ENCODE measurements at places on chromosomes 16 and 17. TPM values are rescaled to one million over a fixed set of nuclear protein-coding genes. Genes with fewer than 3 reads are reported as not detected.
A peak's percentile ranks its signal among the peaks of the same experiment; 100 is the strongest.

- no peak for DNase-seq
- peaks cover 11% of the 10 kb centered on the region for H3K27me3 ChIP-seq
- no peaks in the 10 kb centered on the region for H3K4me1 ChIP-seq
- no peak overlapping the region for H3K27ac ChIP-seq
These were observed 6.8 kb upstream of the ZP2 start for GRCh38 chr16:21218153-21218552.

DNA sequence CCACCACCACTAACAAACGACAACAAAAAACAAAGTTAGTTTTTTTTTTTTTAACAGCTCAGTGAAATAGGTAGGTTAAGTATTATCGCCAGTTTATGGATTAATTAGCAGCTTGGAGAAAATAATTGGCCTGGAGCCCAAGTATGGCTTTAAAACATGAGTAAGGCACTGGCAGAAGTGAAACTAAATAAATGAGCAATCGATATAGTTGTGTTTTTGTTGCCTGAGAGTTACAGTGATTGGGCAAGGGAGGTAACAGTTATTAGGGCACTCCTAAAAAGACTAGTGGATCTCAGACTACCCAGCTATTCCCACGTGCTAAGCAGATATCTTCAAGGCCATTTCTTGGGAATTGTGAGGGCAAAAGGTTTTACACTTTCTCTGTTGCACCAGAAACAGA, 2.4 kb downstream of the MLKL start:
- H3K27me3 ChIP-seq: no peaks in the 10 kb centered on the region
- no peak overlapping the region for H3K4me3 ChIP-seq
- 0 out of 2 replicates have a peak, but pooled peaks cover 1% of the 10 kb centered on the region for H3K36me3 ChIP-seq
- no peak overlapping the region for H3K27ac ChIP-seq
- DNase-seq: peak; percentile 8

Gene ADGRG3
- not detected for polyA plus RNA-seq

Gene HOXB2
- polyA plus RNA-seq: 33.8 TPM

Gene MYOCD
- polyA plus RNA-seq: 10.6 TPM

GRCh38 chr17:78343543-78344201, 16.2 kb downstream of the SOCS3 start:
- no peak for DNase-seq
- no peaks in the 10 kb centered on the region for H3K36me3 ChIP-seq
- H3K27ac ChIP-seq: peak overlapping the region; percentile 99
- no peaks in the 10 kb centered on the region for H3K27me3 ChIP-seq
- peaks cover 25% of the 10 kb centered on the region for H3K4me1 ChIP-seq

Gene OTOP2
- not detected for polyA plus RNA-seq

- H3K27me3 ChIP-seq: no peaks in the 10 kb centered on the region
- H3K4me1 ChIP-seq: no peaks in the 10 kb centered on the region
- H3K36me3 ChIP-seq: no peaks in the 10 kb centered on the region
These were observed 5.9 kb downstream of the CLEC19A start for GRCh38 chr16:19291475-19291874.

GRCh38 chr17:81403671-81404534, 8.6 kb downstream of the BAHCC1 start:
- peaks cover 35% of the 10 kb centered on the region for H3K4me1 ChIP-seq
- no peaks in the 10 kb centered on the region for H3K27me3 ChIP-seq
- peaks cover 2% of the 10 kb centered on the region for H3K36me3 ChIP-seq

GRCh38 chr17:83086907-83087787, 7.7 kb downstream of the METRNL start:
- DNase-seq: no peak
- H3K27ac ChIP-seq: no peak overlapping the region
- no peak overlapping the region for H3K4me3 ChIP-seq
- H3K4me1 ChIP-seq: peaks cover 45% of the 10 kb centered on the region

Gene NUPR1
- polyA plus RNA-seq: 27.9 TPM

GRCh38 chr16:2964475-2965336, 631 bp downstream of the KREMEN2 start:
- H3K4me1 ChIP-seq: peaks cover 5% of the 10 kb centered on the region
- DNase-seq: no peak
- no peak overlapping the region for H3K4me3 ChIP-seq
- H3K27me3 ChIP-seq: peaks cover 55% of the 10 kb centered on the region

GRCh38 chr17:83064021-83064731, 15.2 kb upstream of the METRNL start:
- H3K27me3 ChIP-seq: peaks cover 5% of the 10 kb centered on the region
- no peak overlapping the region for H3K4me3 ChIP-seq
- H3K36me3 ChIP-seq: no peaks in the 10 kb centered on the region
- H3K4me1 ChIP-seq: no peaks in the 10 kb centered on the region

GRCh38 chr17:10631048-10631700, 25.9 kb downstream of the MYH3 start:
- no peaks in the 10 kb centered on the region for H3K4me1 ChIP-seq
- no peak overlapping the region for H3K27ac ChIP-seq
- H3K27me3 ChIP-seq: no peaks in the 10 kb centered on the region
- no peaks in the 10 kb centered on the region for H3K36me3 ChIP-seq
- DNase-seq: peak; percentile 10

GRCh38 chr17:34926661-34927060, 34.6 kb downstream of the CCT6B start:
- DNase-seq: no peak
- H3K27me3 ChIP-seq: no peaks in the 10 kb centered on the region
- H3K27ac ChIP-seq: no peak overlapping the region
- no peak overlapping the region for H3K4me3 ChIP-seq
- no peaks in the 10 kb centered on the region for H3K36me3 ChIP-seq

DNA sequence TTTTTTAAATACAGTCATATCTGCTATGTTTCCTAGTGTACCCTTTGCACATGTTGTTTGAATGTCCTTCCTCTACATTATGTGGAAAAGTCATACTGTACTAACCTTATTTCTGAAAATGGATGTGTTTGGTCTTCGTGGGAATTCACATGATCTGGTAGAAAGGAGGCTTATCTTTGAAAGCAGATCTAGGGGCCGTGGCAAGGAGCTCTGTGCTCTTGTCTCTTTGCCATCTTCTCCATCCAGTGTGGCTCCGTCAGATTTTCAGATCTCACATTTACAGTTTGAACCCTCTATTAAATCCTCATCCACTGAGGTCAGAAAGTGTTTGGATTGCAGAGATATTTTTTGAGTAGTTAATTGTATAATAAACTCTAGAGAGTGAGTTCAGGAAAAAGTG, 32.9 kb downstream of the MAP2K4 start:
- peaks cover 3% of the 10 kb centered on the region for H3K4me1 ChIP-seq
- peak overlapping the region; percentile 62 for H3K27ac ChIP-seq
- no peaks in the 10 kb centered on the region for H3K27me3 ChIP-seq
- no peak overlapping the region for H3K4me3 ChIP-seq

DNA sequence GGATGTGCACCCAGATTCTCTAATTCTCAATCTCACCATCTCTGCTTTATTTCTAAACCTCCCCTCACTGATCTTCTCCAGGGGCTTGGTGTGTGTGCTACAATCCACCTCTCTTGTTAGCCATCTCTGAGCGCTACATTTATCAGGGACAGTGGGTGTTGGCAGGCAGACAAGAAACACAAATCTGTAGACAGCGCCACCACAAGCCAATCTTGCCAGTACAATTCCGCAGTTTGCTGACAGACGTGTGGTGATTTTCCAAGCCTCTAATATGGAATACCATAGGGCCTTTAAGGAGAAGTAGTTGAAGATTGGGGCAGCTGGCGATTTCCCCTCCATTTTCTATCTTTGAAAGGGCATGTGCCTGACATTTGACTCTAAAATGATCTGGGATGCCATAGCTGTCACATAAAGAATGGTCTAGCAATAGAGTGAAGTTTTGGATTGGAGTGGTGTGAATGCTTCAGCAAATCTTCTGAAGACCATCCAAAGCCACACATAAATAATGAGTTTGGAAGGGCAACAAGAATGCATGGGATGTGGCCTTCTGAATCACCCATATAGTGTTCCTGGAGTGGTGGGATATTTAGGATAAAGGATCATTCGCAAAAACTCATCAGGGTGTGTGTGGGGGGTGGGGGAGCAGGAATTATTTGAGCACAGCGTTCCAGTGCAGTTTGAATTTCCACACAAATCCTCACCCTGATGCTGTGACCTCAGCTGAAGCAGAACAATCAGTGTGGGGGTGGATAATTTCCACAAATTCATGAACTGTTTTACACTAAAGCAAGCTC, 12.0 kb upstream of the ANKFN1 start:
- H3K27ac ChIP-seq: peak overlapping the region; percentile 85
- no peaks in the 10 kb centered on the region for H3K27me3 ChIP-seq
- no peak overlapping the region for H3K4me3 ChIP-seq

Gene HSF4
- 6.7 TPM for polyA plus RNA-seq

DNA sequence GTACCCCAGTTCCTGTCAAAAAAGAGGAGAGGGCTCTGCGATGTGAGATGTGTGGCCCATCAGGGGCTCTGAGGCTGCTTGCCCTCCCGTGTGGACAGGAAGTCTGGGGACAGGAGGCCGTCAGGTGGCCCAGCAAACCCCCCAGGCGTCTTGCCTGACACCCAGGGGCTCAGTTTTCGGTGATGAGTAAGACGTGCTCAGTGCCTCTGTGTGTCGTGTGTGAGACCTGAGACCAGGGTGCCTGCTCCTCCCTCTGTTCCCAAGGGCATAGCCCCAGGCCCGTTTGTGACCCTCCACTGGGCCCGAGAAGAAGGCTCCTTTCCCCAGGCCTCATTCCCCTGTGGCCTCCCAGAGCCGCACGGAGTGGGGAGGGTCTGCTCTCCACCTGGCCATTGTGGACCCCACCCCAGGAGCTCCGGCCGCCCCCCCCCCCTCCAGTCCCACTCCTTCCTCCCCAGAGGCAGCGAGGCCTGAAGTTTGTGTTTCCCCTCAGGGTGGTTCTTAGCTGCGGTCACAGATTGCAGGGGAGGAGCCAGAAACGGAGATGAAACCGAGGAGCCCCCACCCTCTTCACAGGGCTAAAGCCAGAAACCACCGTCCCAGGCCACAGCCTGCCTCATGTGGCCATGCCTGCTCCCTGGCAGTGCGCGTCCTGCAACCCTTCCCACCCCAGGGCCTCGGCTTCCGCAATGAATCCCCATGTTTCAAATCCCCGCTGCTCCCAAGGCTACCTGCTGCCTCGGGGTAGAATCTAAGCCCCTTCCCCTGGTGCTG, 4.9 kb upstream of the ACTG1 start:
- no peak for DNase-seq
- H3K27me3 ChIP-seq: no peaks in the 10 kb centered on the region
- H3K4me1 ChIP-seq: peaks cover 34% of the 10 kb centered on the region
- H3K36me3 ChIP-seq: no peaks in the 10 kb centered on the region
- no peak overlapping the region for H3K4me3 ChIP-seq

- H3K4me1 ChIP-seq: no peaks in the 10 kb centered on the region
- DNase-seq: no peak
- no peaks in the 10 kb centered on the region for H3K36me3 ChIP-seq
These were observed 159.5 kb downstream of the MSI2 start for GRCh38 chr17:57415751-57416207.

Gene ALDH3A1
- not detected for polyA plus RNA-seq

Measured in IMR-90 (cell line).